NCI-H1417 (cell line): ENCODE measurements at places on chromosomes 13 and 19.

DNA sequence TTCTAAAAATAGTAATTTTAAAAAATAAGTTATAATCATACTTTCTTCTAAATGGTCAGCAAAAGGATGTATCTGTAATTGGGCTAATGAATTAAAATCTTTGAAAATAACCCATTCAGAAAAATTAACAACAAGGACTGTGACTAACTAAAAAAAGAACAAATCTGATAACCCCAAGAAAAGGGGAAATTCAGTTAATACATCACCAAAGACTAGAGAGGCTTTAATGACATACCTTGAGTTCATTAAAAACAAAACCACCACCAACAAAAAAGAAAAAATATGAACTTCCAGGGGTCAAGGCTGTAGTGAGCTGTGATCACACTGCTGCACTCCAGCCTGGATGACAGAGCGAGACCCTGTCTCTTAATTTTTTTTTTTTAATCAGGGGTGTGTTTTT, 121.8 kb downstream of the TBC1D4 start:
- no peak for DNase-seq

DNA sequence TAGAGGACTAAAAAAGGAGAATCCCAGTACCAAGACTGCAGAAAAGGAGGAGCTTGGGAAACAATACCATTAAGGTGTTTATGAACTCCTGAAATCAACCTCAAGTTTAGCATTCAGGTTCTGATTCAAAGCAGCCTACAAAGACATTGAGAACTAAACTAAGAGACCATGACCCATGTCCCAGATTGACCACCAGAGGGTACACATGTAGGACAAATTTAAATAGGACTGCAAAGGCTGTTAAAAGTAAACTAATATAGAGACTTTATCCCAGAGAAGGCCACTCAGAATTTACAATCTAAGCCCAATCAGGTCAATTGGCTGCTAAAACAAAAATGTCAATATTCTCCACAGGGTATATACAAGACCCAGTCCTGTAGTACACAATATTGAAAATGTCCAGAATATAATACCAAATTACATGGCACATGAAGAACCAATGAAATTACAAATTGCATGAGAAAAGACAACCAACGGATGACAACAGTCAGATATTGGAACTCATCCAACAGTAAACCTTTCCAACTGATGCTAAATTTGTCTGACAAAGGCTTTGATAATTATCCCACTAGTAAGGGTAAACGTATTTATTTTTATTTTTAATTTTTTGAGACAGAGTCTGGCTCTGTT, 682.4 kb downstream of the UQCRFS1 start:
- DNase-seq, result no peak

- no peak for DNase-seq
Observed at GRCh38 chr19:5588441-5588840, 20.7 kb upstream of the TINCR start.

- no peak for DNase-seq
Observed at GRCh38 chr19:32647361-32647760, 27.6 kb downstream of the ANKRD27 start.
